H7 (cell line): ENCODE measurements at places on chromosomes 3 and 15.
A peak's percentile ranks its signal among the peaks of the same experiment; 100 is the strongest.

GRCh38 chr3:15635121-15635661, 33.6 kb downstream of the BTD start:
- DNase-seq = no peak

GRCh38 chr3:49607105-49607591, 52.9 kb downstream of the BSN start:
- no peak for DNase-seq

DNA sequence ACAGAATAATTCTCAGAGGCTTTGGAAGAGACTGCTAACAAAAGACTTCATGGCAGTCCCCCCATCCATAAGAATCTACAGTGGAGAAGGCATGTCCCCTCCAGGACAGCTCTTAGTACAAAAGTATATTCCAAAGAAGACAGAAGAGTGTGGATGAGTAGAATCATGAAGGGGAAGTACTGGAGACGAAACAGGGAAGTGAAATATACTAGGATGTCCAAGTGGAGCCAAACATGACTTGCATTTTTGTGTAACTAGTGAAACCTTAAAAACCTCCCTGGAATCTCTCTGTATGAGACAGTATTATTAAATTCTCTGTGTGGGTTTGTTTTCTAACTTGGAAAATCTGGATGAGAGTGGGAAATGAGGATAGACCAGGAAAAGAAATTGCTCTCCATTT, 312.4 kb downstream of the RSL24D1 start:
- DNase-seq = no peak

- no peak for DNase-seq
Observed at GRCh38 chr15:33043636-33044035, 150.9 kb downstream of the FMN1 start.

- no peak for DNase-seq
Observed at GRCh38 chr15:28208583-28208982, 109.5 kb upstream of the OCA2 start.

- DNase-seq = no peak
Observed at GRCh38 chr3:59884409-59884808, 834.6 kb upstream of the CFAP20DC start.

- DNase-seq = no peak
Observed at GRCh38 chr3:71579326-71579934, 4.1 kb downstream of the FOXP1 start.

DNA sequence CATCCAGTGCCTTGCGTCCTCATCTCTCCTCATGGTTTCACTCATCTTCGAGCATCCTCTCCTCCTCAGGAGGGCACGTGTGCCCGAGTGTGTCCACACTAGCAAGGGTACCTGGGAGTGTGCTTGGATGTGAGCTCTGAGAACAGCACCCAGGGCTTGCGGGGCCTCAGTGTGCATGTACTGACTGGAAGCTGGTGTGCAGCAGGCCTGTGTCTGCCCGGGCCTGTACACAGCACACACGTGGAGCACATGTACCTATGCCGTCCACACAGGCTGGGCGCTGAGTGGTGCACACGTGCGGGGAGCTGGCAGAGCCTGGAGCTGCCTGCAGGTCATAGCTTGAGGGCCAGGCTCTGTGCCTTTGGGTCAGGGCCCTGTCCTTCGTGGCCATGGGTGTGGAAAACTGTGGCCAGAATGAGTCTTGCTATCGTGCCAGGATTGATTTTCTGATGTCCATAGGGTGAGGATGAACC, 34.9 kb downstream of the TSPAN3 start:
- DNase-seq = no peak

GRCh38 chr3:10292505-10293419, at the start of gene GHRL:
Gene GHRL (minus strand): TSS chr3:10292947. CDS start chr3:10290180, 2,767 bp downstream.
- no peak for DNase-seq

DNA sequence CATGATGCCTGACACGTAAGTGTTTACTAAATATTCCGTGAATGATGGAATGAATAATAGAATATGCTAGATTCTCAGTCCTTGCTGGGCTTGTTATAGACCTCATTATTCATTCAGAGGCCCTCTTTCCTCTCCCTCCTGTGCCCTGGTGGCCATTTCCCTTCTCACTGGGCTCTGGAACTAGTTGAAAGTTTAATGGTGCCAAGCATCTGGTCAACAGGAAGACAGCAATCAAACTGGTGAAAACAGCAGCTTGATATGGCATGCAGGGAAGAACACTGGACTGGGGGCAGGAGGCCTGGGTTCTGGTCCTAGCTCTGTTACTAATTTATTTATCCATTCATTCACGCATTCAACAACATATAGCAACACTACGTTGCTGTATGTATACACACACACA, 3.7 kb upstream of the APOD start:
- no peak for DNase-seq

DNA sequence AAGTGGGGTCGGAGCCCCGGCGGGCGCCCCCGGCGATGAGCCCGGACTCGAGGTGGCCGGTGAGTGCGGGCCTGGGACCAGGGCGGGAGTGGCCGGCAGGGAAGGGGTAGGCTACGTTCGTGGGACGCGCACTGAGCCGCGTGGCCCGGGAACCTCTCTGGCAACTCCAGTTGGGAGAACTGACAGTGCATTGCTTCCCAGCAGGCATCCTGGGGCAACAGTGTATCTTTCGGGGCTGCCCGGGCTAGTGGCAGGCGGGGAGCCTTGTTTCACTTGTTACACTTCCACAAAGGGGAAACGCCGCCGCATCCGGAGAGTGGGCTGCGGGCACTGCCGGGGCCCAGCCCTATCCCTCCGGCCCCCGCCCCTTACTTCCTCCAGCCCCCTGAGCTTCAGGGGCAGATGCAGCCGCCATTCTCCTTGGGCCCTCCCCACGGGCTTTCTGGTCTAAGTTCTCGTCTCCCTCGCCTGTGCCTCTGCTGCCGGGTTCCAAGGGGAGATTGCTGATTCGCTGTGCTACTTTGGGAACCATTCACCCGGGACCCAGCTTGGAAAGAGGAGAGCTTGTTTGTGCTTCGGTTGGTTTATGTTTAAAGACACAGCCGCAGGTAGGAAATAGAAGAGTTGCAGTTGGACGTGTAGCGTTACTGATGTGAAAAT, 675 bp downstream of the BRPF1 start:
- peak; percentile 82 for DNase-seq

DNA sequence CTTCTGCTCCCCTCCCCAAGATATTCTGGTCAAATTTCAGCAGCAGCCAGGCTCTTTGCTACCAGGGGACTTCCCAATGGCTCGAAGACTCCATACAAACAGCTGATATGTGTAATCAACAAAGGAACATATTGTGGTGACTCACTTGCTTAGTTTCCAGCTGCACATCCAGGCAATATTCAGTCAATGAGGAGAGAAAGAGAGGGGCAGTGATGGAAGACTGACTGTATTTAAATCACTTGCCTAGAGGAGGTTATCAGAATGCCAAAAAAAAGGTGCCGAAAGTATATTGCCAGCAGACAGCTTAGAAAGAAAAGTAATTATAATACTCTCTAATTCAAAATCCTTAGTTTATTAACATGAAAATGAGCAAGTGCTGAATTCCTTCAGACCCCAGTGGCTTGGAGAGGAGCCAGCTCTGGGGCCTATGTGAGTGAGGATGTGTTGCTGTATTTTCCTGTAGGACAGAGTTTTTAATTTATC, 236.5 kb downstream of the LRTM1 start:
- DNase-seq = no peak

- DNase-seq = no peak
Observed at GRCh38 chr15:35980719-35981118, 434.8 kb upstream of the DPH6 start.

- no peak for DNase-seq
Observed at GRCh38 chr3:14363991-14364390, 38.4 kb upstream of the SLC6A6 start.

- DNase-seq = peak; percentile 81
Observed at GRCh38 chr3:158105710-158106253, 438 bp downstream of the SHOX2 start.

DNA sequence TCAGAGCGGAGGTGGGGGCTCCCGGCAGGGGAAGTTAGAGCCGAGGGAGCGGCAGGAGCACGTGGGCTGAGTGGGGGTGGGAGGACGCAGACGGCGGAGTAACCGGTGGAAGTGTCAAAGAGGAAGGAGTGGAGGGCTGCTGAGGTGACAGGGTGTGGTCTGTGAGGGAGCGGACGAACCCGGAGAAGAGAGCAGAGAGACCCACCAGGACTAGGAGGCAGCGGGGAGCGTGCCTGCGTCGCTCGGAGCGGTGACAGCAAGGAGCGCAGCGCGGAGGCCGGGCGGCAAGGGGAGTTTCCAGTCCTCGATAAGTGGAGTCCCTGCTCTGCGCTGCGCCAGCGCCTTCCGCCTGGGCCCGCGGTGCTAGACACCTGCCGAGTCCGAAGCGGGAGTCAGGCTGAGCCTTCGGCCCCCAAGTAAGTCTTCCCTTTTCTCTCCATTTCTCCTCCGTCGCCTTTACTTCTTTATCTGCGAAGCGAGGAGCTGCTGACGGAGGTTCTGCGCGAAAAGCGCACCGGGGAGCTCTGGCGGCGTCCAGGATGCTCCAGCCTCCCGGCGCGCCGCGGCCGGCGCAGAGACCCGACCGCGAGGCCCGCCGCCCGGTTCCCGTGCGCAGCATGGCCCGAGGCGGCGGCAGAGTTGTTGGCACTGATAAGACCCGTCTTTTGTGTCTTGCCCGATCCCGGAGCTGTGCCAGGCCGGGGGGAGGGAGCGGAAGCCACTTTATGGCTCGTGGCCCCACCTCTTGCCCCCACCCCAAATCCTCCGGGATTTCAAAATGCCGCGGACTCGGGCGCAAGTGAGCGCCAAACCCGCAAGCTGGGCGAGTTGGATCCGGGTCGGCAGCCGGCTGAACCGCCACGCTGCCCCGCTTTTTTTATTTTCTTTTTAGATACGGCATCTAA, 533.0 kb upstream of the SEMA6D start:
- peak; percentile 69 for DNase-seq

DNA sequence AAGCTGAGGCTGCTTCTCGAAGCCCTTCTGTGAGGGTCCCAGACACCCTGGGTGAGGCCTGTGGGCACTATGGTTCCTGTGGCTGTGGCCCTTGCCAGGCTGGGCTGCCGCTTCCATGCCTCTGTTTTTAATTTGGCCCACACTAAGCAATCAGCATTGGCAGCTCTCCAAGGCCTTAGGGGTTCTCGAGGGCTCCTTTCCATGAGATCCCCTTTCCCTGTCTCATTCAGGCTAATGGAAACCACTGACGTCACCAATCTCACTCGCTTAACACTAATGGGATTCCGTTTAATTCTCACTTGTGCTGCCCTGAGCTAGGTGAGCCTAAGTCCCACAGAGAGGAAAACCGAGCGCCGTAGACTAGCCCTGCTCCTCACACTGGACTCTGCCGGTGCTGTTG, 60.2 kb upstream of the RAB6B start:
- DNase-seq = no peak

GRCh38 chr3:179898024-179898423, 138.7 kb downstream of the PEX5L start:
- DNase-seq = peak; percentile 69

GRCh38 chr3:94285872-94286271, 223.0 kb downstream of the NSUN3 start:
- DNase-seq = no peak

DNA sequence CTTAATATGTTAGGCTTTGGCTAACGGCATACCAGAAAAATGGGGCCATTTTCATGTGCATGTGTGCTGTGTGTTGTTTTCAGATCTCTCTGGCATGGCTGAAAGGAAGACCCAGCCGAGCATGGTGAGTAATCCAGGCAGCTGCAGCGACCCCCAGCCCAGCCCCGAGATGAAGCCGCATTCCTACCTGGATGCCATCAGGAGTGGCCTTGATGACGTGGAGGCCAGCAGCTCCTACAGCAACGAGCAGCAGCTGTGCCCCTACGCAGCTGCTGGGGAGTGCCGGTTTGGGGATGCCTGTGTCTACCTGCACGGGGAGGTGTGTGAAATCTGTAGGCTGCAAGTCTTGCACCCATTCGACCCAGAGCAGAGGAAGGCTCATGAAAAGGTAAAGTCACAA, 15.1 kb downstream of the MKRN2 start:
- DNase-seq = no peak

DNA sequence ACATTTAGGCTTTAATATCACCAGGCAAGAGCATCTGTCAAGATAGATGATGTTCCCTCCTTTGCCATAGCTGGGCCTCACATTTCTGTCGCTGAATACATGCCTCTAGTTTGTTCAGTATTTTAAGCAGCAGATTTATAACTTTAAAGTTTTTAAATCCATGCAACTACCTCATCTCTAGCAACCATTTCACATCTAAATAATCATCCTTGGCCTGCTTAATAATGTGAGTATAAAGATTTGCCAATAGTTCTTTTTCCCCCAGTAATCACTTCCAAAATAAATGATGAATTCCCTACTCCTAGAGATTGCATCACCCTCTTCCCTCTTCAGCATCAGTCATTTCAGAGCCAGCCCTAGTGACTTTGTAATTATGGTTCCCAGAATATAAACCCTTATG, 36.2 kb upstream of the FILIP1L start:
- DNase-seq = no peak

DNA sequence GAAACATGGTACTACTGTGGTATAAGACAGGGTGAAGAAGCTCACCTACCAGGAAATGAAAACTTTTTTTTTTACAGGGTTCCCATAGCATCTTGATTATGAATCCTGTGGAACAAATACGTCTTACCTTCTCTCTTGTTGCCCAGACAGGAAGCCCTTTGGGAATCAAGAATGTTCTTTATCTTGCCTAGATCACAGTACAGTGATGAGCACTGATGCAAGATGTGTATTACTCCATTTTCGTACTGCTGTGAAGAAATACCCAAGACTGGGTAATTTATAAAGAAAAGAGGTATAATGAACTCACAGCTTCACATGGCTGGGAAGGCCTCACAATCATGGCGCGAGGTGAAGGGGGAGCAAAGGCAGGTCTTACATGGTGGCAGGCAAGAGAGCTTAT, 281.3 kb downstream of the UBE2E2 start:
- DNase-seq = no peak

DNA sequence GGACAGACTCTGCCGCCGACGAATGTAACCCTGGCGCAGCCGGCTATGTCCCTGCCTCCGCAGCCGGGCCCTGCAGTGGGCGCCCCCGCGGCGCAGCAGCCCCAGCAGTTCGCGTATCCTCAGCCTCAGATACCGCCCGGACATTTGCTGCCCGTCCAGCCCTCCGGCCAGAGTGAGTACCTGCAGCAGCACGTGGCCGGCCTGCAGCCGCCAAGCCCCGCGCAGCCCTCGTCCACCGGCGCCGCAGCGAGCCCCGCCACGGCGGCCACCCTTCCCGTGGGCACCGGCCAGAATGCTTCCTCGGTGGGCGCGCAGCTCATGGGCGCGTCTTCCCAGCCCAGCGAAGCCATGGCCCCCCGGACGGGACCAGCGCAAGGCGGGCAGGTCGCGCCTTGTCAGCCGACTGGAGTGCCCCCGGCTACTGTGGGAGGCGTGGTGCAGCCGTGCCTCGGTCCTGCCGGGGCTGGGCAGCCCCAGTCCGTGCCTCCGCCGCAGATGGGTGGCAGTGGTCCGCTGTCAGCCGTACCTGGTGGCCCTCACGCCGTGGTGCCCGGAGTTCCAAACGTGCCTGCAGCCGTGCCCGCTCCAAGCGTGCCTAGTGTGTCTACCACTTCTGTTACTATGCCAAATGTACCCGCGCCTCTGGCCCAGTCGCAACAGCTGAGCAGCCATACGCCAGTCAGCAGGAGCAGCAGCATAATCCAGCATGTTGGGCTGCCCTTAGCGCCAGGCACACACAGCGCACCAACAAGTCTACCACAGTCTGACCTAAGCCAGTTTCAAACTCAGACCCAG, 2.4 kb downstream of the TSC22D2 start:
- peak; percentile 51 for DNase-seq
